ENCODE measurements at places on chromosomes 2 and 18.

- no peak for DNase-seq
Measured at GRCh38 chr2:240200230-240201051, 60.0 kb upstream of the OTOS start.

DNA sequence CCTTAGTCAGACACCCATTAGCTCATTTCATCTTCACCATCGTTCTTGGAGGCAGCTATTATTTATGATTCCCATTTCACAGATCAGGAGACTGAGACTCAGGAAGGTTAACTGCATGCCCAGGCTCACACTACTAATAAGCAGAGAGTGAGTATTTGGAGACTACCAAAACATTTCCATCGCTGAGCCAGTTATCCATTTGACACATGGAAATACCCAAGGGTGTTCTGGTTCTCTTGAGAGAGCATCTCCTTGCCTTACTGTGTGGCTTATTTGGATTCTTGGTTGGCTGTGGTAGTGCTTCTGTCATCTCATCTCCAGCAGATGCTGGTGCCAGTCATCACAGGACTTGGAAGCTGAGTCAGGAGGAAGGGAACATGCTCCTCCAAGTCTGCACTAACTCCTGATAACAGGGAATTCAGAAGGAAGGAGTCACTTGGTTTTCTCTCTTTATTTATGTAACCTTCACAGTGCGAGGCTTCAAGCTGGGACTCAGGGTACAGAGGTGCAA, 55.2 kb downstream of the RASGRP3 start:
- no peak for DNase-seq

GRCh38 chr18:42261731-42262130, 306.7 kb downstream of the PIK3C3 start:
- DNase-seq: no peak

DNA sequence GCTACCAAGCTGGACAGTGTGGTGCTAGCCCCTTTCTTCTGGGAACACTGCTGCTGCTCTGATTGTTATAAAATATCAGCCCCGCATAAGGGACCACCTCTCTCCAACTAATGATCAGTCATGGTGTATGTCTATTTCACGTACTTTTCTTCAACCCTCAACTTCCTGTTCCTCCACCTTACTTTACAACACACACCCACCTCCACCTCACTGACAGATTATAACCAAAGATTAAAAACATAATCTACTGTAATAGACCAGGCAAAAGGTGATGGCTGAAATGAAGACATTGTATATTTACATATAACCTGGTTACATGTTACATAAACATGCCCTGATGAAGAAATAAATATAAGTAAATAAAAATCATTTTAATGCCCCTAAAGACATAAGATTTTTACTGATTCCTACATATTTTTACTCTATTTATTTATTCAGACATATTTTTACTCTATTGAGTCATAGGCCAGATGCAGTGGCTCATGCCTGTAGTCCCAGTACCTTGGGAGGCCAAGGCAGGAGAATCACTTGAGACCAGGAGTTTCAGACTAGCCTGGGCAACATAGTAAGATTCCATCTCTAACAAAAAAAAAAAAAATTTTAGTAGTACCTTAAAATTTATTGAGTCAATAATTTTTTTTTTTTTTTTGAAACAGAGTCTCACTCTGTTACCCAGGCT, 12.8 kb downstream of the STK39 start:
- peak; percentile 49 for DNase-seq

GRCh38 chr2:191318037-191318728, 73.0 kb downstream of the MYO1B start:
- DNase-seq: no peak

GRCh38 chr2:28552045-28552823, 56.4 kb downstream of the PLB1 start:
- no peak for DNase-seq
